ENCODE measurements at places on chromosomes 16 and 17.

DNA sequence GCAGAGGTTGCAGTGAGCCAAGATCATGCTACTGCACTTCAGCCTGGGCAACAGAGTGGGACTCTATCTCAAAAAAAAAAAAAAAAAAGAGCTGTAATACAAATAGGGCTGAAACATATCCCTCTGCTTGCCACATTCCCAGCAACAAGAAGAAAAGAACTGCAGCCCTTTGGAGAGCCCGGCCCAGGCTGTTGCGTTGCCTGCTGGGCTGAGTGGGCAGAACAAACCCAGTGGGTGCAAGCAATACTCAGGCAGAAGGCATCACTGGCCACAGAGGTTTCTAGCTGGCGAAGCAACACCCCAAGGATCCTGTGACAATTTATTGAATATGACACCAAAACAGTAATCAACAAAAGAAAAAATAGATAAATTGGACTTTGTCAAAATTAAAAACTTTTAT lies 44.0 kb downstream of the PIGL start:
- no peak for DNase-seq

DNA sequence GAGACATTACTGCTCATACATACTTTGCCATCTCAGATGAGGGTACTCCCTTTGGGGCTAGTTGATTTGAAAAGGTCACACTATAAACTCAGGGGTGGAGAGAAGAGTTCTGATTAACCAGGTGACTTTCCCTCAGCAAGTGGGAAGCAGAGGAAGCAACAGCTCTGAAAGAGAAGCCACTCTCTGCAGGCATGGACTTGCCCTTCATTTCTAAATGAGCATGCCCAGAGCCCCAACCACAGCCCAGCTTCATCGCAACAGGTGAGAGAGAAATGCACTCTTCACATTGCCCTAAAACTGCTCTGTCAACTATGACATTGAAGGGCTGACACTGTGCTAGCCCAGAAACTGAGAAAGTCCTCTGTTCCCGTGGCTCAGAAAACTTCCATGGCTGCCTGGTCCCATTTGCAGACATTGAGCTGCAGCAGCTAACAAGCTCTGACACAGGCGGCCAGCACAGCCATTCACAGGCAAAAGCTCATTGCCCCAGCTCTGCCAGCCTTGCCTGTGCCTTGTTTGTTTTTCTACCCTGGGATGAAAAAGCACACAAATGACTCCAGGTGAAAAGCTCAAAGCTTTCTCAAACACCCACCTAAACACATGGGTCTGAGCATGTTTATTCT lies 419.8 kb upstream of the DYNLRB2 start:
- DNase-seq, result no peak

GRCh38 chr16:67395105-67395457 lies 1.8 kb upstream of the TPPP3 start:
- no peak for DNase-seq

- no peak for DNase-seq
Measured at GRCh38 chr16:13056607-13057006, 155.2 kb downstream of the SHISA9 start.

- DNase-seq, result no peak
Measured at GRCh38 chr17:48579760-48580554, 1.8 kb upstream of the HOXB4 start.

- DNase-seq, result no peak
Measured at GRCh38 chr16:57377080-57377841, 5.0 kb downstream of the CX3CL1 start.

GRCh38 chr17:34837876-34838478 lies 123.3 kb downstream of the CCT6B start:
- no peak for DNase-seq

DNA sequence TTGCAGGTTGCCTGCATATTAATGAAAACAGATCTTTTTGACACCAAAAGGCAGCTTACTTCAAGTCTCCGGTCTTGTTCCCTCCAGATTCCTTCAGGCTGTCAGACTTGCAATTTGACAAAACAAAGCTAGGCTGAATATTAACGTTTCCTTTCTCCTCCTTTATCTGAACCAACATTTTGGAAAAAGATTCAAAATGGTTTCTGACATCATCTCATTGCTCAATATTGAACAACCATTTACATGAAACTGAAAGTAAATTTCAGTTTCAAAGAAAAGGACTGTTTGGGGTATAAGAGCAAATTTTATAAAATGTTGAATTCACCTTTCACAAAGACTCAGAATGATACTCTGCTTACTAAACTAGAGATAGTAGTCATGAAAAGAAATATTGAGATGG lies 521.8 kb downstream of the KCNJ2 start:
- DNase-seq, result no peak

DNA sequence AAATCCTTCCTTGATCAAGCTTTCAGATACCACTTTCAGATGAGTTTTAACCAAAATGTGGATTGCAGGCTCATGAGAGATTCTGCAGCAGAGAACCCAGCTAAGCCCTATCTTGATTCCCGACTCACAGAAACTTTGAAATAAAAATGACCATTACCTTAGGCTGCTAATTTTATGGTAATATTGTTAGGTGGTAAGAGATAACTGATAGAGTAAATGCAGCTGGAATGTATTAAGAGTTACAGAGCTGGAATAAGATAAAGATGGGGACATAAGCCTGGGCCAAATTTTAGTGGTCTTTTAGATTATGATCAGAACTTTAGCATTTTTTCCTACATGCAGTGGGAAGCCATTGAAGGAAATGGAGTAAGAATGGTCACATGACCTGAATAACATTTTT lies 1074.0 kb downstream of the CDH11 start:
- DNase-seq, result no peak

DNA sequence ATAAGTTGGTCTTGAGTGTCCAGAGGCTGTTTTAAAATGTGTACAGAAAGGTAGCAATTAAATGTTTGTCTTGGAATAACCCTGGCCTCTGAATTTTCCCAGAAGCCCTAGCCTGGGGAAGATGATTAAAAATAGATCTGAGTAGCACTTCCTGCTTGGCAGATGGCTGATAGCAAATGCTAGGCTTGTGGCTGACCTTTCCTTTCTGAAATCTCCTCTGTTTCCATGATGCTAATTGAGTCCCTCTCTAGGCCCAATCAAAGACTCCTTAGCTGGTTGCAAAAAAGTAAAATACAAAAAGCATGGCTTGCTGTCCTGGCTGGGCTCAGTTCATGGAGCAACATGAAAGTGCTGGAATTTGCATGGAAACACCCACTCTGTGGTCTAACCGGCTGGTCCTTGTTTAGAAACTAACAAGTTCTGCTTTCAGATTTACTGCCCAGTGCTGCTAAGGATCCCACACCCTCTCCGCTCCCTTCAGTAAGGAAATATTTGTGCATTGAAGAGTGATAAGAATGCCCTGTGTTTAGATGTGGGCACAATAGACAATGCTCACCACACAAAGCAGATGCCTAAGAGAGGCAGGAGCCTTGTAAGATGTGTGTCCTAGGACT lies 40.8 kb downstream of the YPEL2 start:
- no peak for DNase-seq

DNA sequence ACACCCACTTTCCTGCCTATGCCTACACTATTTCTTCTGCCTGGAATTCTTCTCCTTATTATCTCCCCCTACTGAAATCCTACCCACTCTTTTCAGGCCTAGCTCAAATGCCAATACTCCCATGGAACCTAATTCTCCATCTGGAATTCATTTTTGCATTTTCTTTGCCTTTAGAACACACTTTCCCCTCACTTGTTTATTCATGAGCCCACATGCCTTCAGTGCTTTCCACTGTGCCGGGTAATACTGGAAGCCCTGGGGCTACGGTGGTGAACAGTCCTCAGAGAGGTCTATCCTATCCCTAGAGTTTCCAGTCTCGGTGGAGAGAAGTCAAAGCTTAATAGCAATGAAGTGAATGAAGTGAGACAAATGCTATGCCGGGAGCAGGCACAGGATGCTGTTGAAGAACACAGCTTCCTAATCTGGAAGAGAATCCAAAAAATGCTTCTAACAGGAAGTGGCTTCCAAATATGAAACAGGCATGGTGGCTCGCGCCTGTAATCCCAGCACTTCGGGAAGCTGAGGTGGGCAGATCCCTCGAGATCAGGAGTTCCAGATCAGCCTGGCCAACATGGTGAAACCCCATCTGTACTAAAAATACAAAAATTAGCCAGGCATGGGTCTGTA lies 322.4 kb downstream of the GRIN2A start:
- DNase-seq, result no peak

DNA sequence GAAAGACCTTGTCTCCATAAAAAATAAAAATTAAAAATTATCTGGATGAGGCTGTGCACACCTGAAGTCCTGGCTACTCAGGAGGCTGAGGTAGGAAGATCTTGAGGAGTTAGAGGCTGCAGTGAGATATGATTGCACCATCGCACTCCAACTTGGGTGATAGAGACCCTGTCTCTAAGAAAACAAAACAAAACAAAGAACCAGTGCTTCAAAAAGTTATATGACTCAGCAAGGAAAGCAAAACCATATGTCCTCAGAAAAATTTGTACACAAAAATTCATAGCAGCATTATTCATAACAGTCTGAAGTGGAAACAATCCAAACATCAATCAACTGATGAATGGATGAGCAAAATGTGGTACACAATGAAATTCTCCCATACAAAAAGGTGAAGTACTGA lies 48.9 kb downstream of the SLFN5 start:
- no peak for DNase-seq

DNA sequence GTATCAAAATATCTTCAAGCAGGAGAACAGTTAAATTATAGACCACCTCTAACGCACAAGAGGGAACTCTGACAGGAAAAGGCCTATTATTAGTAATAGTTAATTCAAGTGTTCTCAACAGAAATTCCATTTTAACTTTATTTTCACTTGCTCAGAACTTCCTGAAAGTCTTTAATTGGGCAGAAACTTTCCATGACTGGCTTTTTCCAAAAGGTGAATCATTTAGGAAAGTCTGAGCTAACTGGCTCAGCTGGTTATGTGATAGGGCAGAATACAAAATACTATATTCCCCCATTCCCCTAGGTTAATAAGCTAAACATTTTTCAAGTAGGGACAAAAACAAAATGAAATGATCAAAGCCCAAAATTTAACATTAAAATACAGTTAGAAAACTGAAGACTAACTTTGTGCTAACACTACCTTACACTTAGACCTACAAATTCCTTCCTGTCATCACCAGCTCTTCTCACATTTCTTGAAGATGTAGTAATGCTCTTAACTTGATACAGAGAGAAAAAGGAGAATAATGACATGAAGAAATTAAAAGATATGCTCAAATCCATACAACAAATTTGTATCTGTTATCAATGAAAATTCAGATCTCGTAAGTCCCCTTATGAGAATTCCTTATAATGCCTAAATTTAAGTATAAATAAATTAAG lies 31.0 kb downstream of the CFDP1 start:
- DNase-seq, result no peak

DNA sequence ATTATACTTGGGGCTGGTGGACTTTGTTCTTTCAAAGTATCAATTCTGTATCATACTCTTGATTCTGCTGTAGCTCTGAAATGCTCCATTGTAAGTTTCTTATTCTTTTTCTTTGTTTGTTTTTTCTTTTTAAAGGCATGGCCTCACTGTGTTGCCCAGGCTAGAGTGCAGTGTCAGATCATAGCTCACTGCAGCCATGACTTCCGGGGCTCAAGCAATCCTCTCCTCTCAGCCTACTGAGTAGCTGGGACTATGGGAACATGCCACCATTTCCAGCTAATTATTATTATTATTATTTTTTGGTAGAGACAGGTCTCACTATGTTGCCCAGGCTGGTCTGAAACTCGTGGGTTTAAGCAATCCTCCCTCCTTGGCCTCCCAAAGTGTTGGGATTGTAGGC lies 38.9 kb upstream of the METTL9 start:
- DNase-seq, result no peak

GRCh38 chr17:2874189-2874686 lies 78.0 kb downstream of the RAP1GAP2 start:
- no peak for DNase-seq

DNA sequence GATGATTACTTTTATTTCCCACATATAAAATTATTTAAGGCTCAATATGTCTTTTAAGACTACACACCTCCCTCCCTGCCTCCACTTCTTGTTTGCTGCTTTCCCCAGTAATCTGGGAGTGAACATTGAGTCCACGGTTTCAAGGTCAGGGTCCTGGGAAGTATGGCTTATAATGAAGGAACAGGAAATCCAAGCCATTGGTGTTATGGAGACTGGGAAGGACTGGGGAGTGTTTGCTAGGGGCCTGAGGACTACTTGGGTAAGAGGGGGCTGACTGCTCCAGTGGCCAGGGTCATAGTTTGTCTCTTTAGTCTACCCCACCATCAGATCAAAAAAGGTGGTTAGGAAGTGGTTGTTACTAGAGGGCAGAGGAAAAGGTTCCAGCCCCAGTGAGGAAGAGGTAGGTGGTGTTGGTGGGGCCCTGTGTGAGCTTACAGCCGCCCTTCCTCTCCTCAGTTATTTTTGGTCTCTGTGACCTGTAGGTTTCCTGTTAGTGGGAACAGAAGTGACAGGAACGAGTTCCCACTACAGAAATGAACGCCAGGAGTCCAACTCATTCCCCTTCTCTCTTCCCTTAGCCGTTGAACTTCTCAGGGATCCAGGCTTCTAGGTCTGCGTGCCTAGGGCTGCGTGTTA lies 742 bp upstream of the SLC16A13 start:
- DNase-seq, result no peak

DNA sequence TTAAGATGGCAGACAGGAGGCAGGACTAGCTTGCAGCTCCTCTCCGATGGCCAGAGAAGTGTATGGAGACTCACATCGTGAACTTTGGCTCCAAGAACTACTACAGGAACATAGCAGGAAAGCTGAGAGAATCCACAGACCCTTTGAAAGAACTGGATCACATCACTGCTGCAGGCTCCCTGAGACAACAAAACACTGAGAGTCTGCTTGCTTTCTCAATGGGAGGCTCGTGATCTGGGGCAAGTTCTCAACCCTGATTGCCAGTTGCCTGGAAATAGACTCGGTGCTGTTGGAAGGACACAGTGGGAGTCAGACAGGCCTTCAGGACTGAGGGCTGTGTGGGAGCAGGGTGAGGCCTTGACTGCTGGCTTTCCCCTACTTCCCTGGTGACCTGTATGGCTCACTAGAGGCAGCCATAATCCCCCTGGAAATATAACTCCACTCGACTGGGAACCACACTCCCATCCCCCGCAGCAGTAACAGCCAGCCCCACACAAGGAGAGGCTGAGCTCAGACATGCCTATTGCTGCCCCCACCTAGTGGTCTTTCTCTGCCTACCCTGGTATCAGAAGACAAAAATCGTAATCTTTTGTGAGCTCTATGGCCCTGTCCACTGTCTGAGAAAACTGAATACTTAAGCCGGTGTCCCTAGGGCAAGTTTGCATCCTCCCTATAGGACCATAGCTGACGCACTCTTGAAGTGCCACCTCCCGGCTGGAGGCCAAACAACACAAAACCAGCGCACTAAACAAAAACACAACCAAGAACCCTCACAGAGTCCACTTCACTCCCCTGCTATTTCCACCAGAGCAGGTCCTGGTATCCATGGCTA lies 238.4 kb downstream of the CEP112 start:
- no peak for DNase-seq

DNA sequence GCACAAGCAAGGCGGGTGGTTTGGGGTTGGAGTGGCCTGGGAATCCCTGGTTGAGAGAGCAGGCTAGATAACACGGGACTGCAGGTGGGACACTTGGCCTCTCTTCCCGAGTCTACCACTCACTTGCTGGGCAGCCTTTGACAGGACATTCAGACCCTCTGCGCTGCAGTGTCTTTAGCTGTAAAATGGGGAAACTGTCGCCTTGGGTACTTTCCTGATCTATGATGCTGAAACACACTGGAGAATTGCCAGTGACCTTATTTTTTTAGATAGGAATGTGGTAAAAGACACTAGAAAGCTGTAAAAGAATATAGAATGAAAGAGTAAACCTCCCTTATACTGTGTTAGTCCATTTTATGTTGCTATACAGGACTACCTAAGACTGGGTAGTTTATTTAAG lies 30.5 kb downstream of the KSR1 start:
- no peak for DNase-seq
